Activated naive CD4-positive, alpha-beta T cell treated with anti-CD3 and anti-CD28 coated beads for 36 hours (primary cell): ENCODE measurements at places on chromosomes 2 and 18.

DNA sequence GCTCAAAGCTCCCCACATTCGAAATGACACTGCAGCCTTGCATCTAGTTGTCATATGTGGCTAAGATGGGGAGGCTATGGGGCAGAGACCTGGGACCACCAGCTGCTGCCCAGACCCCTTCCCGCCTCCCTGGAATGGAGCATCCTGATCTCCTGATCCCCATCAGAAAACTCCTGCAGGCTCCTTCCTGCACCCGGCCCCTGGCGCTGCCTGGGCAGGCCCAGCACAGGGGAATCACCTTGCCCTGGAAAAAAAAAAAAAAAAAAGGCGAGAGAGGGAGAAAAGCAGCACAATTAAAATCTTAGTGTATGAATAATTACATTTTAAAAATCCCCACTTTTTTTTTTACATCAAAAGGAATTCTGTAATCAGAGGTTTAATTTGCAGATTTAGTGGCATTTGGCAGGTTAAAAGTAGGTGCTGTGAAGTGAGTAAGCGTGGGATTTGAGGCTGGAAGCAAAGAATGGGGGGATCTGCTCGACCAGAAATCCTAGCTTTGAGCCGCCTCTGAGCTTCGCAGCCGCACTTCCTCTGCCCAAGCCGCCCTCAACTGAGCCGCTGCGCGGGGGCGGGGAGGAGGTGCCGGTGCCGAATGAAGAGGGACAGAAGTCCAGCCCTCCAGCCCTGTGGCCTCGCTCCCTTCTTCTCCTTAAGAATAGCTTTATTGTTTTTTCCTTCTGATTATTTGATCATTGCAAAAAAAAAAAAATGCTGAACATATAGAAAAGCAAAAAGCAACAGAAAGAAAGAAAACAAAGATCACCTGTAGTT lies 30.0 kb downstream of the THNSL2 start:
- H3K27ac ChIP-seq: no peak overlapping the region
- peak; percentile 51 for DNase-seq
- peaks cover 14% of the 10 kb centered on the region for H3K4me1 ChIP-seq

GRCh38 chr18:23981369-23981980 lies 33.1 kb upstream of the TTC39C start:
- H3K4me3 ChIP-seq: no peak overlapping the region
- no peaks in the 10 kb centered on the region for H3K27me3 ChIP-seq
- H3K36me3 ChIP-seq: no peaks in the 10 kb centered on the region
- H3K27ac ChIP-seq: no peak overlapping the region
- no peak for DNase-seq

- no peak overlapping the region for H3K4me3 ChIP-seq
- H3K27me3 ChIP-seq: peaks cover 13% of the 10 kb centered on the region
- peaks cover 2% of the 10 kb centered on the region for H3K36me3 ChIP-seq
- peak; percentile 14 for DNase-seq
These were observed 117.9 kb downstream of the SETBP1 start for GRCh38 chr18:44798433-44799048.

- H3K27ac ChIP-seq: no peak overlapping the region
- no peaks in the 10 kb centered on the region for H3K27me3 ChIP-seq
- no peaks in the 10 kb centered on the region for H3K36me3 ChIP-seq
- no peak overlapping the region for H3K4me3 ChIP-seq
- no peak for DNase-seq
- H3K4me1 ChIP-seq: no peaks in the 10 kb centered on the region
These were observed 435.0 kb downstream of the TMEM182 start for GRCh38 chr2:103196802-103197201.
